Stimulated activated CD8-positive, alpha-beta memory T cell treated with anti-CD3 and anti-CD28 coated beads, Interleukin-4, amount 100 ng/mL, for 1 hour (primary cell): ENCODE measurements at places on chromosomes 5 and 9.

DNA sequence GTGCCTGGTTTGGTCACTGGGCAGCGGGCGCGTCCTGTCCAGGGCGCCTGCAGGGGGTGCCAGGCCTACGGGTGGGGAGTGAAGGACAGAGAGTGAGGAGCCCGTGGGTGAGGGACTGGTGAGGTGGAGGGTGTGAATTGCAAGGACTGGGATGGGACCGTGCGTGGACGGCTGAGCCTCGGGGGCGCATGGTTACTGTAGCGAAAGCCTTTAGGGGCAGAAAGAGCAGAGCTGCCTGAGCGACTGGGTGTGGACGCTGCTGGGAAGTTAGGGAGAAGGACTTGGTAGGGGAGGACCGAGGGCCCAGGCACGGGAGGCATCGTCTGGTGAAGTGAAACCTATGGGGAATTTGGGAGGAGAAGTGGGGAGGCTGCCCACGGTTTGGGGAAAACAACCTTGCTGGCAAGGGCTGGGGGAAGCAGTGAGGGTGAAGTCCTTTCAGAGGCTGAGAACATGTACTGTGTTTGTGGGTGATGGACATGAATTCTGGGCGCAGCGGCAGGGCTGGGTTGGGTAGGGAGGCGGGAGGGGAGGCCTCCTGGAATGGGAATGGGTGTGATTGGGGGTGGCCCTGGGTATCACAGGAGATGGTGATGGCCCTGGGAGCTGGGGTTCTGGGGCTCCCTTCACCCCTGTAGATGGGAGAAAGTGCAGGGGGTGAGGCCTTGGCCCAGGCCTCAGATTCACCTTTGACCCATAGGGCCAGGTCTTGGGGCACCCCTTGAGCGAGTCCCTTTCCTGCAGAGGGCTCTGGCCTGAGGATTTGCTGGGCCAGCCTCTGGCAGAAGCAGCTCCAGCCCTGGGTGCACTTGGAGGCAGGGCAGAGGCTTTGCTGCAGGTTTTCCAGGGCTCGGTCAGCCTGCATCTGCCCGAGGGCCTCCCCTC is 1.7 kb upstream of the TOR4A start:
- DNase-seq, result no peak

- DNase-seq, result no peak
These were observed 43.5 kb downstream of the SCAI start for GRCh38 chr9:125099816-125100215.

GRCh38 chr9:107906074-107906473 is 416.5 kb upstream of the KLF4 start:
- DNase-seq, result no peak

DNA sequence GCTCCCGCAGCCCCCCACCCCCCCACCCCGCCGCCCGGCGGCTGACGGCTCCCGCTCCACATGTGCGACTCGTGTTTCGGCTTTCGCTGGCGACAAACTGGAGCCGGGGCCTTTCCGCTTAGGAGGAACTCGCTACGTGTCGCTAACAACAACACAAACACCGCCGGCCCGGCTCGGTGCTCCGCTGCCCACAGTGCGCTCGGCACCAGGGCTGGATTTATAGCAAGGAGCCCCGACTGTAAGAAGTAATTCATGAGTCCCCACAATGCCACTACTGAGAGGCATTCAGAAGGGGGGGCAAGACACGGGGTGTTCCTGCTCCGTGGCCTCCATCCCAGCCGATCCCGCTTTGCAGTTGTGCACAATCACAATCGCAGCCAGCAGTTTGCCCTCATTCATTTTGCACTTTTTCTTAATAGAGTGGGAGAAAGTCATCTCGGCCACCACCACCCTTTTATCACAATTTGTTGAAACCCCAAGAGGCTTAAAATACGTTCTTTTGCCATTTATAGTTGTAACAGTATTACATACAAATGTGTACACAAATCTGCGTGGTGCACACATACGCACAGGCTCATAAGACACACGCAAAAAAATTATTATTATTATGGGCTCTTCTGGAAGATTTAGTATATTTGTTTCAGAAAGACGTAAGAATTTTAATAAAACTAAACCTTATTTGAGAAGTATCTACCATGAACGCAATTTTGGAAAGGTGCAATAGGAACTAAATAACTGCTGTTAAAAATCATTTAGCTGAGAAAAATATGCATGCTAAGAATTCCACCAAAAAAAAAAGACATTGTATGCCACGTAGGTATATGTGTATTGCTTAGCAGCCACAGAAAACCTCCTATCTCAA is 48.1 kb downstream of the EBF1 start:
- DNase-seq, result no peak

- no peak for DNase-seq
These were observed 27.3 kb downstream of the ETF1 start for GRCh38 chr5:138515556-138516245.

- no peak for DNase-seq
These were observed 24.4 kb upstream of the ZNF366 start for GRCh38 chr5:72531496-72532190.

- no peak for DNase-seq
These were observed 67.0 kb upstream of the ACTBL2 start for GRCh38 chr5:57549566-57549965.

- DNase-seq, result no peak
These were observed 210.6 kb downstream of the AUH start for GRCh38 chr9:91150998-91151717.

DNA sequence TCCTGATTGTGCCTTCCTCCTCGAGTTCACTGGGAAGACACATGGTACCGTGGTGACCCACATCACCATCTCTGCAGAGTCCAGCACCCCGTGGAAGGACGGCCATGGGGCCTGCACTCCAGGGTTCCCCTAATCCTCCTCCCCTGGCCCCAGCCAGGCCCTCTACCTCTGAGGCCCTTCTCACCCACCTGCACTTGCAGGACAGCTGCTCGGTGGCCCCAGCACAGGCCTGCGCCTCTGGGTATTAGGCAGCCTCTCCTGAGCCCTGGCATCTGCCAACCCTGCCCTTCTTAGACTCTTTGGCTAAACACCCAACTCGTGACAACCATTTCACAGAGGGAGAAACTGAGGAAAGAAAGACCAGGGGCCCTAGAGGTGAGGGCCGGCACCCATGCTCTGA is 28.9 kb upstream of the CPLX2 start:
- no peak for DNase-seq

DNA sequence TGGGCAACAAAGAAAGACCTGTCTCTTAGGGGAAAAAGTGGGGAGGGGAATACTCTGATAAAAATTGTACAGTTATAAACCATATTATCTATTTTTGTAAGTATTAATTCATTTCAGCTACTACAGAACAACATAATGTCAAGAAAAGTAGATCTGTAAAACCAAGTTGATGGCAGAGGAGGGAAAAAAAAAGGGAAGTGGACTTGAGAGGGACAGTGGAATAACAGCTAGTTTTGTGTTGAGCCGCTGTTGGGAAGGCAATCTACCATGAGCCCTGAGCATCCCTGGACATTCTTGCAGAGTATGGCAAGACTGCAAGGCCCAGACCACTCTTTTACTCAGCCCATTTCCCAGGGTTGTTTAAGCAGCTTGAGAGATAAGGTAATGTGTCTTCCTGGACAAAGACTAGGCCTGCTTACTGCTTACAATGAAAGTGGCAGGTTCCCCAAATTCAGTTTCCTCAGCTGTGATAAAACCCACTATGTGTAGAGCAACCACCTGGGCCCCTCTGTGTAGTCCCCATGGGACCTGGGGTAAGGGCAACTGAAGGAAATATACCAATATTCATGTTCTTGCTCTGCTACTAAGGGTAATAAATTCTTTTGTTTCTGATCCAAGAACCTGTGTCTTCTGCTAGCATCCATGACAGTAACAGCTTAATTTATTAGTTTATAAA is 25.0 kb downstream of the CEP120 start:
- no peak for DNase-seq

DNA sequence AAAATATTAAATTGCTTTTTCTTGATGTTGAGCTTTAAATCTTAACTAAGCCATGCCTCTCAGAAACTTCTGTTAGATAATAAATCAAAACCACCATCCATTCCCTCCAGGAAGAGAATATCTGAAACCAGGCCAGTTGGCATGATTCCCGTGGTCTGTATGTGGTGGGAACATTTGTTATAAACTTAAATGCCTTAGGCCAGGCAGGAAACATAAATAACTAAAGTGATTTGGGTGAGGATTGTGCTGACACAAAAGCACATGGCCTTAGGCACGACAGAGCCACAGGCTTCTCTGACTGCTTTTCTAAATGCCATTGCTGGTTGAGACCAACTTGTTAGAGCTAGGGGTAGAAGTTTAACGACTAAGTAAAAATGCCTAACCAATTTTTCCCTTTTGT is 255.9 kb downstream of the GABRG2 start:
- DNase-seq, result no peak

- DNase-seq, result no peak
These were observed 49.9 kb upstream of the KCNN2 start for GRCh38 chr5:114311968-114312367.

GRCh38 chr9:110967196-110967595 is 71.1 kb downstream of the LPAR1 start:
- no peak for DNase-seq

GRCh38 chr5:174832025-174832424 is 107.6 kb downstream of the MSX2 start:
- DNase-seq, result no peak

- DNase-seq, result no peak
These were observed 61.5 kb downstream of the LNPEP start for GRCh38 chr5:96997265-96997859.

DNA sequence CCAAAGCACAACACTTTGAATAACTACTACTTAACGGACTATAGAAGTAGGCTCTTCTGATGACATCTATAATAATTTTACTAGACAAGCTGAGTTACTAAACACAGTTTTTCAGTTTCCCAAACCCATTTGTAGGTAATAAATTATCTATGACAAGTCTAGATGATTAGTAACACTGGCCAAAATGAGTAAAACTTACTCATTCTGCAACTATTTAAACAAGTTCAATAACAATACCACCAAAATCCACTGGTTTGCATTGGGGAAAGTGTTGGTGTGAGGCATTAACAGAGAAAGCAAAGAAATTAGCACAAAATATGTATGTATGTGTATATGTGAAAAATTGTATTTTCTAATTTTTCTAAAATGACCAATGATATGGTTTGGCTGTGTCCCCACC is 119.3 kb downstream of the NR2F1-AS1 start:
- no peak for DNase-seq

- DNase-seq, result no peak
These were observed 163.6 kb upstream of the FTMT start for GRCh38 chr5:121688126-121688525.

- no peak for DNase-seq
These were observed 17.9 kb upstream of the ASS1 start for GRCh38 chr9:130426883-130427282.

DNA sequence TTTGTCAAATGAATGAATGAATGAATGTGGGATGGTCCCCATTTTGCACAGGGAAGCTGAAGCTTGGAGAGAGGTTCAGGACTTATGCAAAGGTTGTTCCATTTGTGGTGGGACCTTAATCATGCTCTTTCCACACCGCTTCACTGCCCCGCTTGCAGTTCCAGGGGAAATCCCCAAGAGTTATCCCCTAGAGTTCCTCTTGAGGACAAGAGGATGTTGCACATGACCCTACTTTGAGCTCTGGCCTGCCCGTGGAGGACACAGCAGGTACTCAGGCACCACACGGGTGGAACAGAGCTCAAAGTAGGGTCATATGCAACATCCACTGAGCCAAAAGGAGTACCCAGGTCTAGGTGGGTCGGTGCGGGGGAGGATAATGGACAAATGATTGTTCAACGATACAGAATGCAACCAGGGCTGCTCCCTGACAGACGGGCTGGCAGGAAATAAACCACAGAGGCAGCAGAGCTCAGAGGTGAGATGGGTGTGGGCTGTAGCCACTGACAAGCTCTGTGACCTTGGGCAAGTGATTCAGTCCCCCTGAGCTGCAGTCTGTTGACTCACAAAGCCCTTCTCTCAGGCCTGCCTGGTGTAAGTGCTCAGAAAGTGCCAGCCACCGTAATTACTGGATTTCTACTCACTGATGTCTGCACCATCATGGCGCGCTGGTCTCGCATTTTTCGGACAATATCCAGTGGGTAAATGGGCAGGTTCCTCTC is 60.3 kb upstream of the EPB41L4B start:
- no peak for DNase-seq

DNA sequence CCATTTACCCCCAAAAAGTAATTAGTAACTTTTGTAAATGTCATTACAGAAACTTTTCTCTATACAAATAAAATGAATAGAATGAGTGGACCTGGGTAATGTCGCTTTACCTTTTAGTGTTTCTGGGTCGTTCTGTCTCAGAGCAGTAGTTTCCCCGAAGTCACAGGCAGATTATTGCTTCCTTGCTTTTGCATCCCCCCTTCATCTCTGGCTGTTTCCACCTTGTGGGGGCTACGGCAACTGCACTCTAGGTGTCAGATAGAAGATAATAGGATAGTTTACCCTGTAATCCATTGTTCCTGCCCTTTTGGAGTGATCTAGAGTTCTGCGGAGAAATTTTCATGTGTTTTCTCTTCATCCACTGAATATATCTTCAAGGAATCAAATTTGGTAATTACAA is 68.7 kb downstream of the PRR16 start:
- no peak for DNase-seq

GRCh38 chr5:96788112-96788749 is 19.5 kb downstream of the ERAP1 start:
- no peak for DNase-seq

DNA sequence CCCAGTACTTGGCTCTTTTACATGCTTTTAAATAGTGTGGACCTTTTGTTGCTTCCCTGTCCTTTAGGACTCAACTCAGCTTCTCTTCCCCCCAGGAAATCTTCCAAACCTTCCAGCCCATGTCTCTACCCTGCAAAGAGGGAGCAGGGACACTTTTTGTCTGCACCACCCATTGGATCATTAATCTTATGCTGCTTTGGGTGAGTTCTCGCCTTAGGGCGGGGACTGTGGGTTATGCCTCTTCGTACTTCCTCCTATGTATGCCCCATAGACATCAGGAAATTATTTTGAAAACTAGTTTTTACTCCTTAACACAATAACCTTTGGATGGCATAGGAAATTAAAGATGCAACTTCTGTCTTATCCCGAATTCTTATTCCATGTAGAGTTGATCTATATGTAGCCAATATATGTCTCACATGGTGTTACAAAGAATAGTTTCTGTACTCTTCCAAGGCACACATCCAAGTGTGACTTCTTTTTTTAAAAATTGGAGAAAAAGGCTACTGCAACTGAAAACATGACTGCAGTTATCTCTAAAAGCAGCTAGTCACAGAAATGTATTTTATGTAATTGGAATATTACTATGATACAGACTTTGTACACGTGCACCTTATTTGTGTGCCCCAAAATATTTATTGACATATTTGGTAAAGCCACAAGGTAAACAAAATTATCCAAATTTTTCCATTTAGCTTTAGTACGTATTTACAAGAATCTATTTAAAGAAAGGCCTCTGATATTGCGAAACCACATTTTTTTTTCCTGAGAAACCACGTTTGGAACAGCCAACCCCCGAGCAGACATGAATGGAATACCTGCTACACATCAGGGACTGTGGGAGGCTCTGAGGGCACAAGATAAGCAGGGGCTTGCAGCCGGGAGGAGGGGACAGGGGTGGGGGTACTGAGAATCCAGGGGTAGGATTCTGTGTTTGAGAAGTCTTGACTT is 133.6 kb downstream of the WDR41 start:
- DNase-seq, result no peak
